ENCODE measurements at places on chromosomes 3 and 15.

DNA sequence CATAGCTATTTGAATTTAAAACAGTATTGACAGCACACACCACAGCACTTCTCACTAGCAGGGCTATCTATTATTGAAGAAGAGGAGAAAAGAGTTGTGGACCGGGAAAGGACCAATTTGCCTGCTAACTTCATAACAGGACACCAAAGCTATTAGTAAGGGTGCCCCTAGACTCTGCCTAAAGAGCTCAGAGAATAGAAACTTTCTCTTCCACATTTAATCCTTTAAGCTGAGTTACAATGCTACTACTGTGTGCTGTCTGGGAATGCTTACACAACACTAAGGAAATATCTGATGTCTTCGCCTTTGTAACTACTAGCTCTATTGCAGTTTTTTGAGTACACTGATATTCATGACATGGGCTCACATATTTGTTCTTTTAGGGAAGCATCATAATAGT, 13.5 kb upstream of the AADAC start:
- no peak for DNase-seq

DNA sequence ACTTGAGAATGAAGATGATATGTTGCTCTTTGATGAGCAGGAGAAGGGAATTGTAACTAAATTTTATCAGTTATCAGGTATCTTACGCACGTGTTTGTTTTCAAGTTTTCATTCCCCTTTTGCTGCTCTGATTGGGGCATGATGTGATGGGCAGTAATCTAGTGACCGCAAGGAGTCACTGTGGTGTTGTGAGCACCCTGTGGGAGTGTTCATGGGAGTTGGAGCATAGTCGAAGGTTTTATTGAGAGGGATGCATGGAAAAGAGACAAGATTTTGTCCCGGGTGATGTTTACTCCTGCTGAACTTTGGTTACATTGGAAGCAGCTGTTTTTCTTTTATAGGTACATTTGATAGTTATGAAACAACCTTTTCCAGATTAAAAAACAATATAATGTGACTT, 2.1 kb downstream of the FAN1 start:
- DNase-seq: no peak

DNA sequence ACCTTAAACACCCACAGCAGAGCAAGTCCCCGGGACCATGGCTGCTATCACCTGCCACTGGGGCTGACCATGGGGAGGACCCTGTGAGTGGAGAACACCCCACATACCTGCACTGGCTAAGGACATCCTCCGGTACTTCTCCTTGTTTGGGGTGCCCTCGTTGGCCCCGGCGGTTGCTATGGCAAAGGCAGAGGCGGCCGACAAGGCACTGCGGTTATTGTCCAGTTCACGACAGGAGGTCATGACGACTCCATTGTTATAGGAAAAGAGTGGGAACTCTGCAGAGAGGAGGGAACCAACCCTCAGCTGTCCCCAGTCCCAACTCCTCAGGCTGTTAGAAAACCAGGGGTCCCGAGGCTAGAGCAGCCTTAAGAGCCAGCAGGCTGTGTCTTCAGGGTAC, 54.8 kb upstream of the CTSH start:
- DNase-seq: no peak

DNA sequence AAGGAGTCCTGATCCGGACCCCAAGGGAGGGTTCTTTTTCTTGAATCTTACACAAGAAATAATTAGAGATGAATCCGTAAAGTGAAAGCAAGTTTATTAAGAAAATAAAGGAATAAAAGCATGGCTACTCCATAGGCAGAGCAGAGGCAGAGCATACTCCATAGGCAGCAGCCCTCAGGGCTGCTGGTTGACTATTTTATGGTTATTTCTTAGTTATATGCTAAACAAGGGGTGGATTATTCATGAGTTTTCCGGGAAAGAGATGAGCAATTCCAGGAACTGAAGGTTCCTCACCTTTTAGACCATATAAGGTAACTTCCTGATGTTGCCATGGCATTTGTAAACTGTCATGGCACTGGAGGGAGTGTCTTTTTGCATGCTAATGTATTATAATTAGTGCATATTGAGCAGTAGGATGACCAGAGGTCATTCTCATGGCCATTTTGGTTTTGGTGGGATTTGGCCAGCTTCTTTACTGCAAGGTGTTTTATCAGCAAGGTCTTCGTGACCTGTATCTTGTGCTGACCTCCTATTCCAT, 42.2 kb downstream of the C3orf38 start:
- no peak for DNase-seq

DNA sequence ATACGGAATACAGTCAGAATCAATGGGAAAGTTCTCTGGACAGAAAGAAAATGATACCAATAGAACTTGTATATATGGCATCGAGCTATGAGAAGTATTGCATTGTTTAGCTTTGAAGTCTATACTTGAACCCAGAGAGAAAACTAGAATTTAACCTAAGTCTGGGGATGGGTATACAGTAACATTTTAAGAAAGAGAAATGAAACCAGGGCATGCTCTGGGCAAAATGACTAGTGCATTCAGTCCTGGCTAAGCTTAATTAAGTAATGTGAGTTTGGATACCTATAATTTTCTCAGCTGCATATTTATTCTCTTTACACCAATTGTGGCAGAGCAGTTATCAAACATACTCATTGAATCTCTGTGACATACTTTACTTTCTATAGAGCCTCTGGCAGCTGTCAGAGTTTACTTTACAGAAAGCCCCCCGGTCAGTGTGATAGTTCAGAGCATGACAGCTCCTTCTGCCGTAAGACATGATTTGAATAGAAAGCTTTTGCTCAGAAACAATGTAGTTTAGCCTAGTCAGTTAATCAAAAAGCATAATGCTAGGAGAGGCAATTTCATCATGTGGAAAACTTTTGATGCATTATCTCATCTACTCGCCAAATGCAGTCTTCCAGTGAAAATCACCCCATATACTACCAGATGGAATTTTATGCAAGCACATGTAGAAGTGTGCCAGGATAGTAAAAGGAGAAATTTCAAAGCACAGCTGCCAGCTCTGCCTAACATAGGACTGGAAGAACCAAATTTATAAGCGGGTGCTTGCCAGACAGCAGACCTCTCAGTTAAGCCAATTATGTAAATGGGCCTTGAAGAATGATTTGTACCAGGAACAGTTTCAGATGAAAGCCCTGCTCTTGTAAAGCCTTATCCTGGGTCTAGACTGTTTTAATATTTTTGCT, 40.7 kb downstream of the OXSM start:
- DNase-seq: no peak

DNA sequence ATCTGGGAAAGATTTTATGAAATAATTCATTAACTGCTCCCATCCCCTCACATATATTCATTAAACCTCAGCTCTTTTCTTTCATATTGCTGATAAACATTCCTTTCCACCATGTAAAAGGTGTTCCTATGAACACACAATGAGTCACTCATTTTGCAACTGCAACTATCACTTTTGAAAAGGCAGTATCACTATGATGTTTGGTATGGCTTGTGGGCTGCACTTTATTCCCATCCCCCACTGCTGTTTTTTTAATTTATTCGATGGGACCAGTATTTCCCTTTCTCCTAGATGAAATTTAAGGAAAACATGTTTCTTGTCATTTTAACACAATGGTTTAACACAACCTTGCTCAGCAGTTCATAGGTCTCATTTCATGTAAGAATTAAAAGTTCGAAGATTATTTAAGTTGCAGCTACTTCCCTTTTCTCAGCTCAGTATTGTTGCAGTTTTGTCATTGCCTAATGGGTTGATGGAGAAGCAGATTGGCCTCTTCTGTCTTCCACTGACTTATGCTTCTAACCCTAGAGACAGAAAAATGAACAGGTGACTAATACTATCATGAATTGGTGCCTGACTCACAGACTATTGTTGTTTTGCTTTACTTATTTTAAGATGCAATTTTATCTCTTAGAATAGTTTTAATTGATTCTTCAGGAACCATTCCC, 280.3 kb downstream of the ZPLD1 start:
- no peak for DNase-seq

- no peak for DNase-seq
Measured at GRCh38 chr3:142180761-142181362, 31.5 kb upstream of the TFDP2 start.

GRCh38 chr3:157059181-157059580, 100.8 kb downstream of the CCNL1 start:
- no peak for DNase-seq

All from C1 segment of cervical spinal cord (tissue), 14 donors.